NCI-H2227 treated with DMSO at 0.1 percent for 48 hours (cell line): ENCODE measurements at places on chromosomes 12 and 14.

GRCh38 chr12:75971253-75971652, 60.3 kb downstream of the PHLDA1 start:
- no peak for DNase-seq

DNA sequence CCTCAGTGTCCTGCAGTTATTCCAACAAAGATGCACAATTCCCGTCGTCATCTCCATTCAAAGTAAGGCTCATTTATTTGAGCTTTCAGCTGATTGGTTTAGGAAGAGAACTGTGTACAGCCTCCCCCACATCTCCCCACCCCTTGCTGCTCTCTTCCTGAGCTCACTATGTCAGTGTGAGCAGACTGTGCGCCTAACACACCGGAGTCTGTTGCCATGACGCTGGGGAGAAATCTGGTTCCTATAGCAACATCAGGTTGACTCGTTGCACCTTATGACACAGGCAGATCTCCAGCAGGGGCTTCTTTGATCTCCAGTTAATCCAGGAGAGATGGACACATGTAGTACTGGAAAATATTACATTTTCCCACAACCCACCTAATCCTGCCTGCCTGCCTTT, 319.4 kb downstream of the CACNA1C start:
- DNase-seq, result no peak

DNA sequence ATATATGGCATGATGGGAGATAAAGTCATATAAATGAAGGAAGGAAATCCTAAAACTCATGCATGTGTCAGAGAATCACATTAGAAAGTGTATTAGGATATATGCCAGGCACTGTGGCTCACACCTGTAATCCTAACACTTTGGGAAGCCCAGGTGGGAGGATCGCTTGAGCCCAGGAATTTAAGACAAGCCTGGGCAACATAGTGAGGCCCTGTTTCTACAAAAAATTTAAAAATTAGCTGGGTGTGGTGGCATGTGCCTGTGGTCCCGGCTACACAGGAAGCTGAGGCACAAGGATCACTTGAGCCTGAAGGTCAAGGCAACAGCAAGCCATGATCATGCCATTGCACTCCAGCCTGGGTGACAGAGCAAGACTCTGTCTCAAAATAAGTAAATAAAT, 130.3 kb upstream of the ARID2 start:
- no peak for DNase-seq

DNA sequence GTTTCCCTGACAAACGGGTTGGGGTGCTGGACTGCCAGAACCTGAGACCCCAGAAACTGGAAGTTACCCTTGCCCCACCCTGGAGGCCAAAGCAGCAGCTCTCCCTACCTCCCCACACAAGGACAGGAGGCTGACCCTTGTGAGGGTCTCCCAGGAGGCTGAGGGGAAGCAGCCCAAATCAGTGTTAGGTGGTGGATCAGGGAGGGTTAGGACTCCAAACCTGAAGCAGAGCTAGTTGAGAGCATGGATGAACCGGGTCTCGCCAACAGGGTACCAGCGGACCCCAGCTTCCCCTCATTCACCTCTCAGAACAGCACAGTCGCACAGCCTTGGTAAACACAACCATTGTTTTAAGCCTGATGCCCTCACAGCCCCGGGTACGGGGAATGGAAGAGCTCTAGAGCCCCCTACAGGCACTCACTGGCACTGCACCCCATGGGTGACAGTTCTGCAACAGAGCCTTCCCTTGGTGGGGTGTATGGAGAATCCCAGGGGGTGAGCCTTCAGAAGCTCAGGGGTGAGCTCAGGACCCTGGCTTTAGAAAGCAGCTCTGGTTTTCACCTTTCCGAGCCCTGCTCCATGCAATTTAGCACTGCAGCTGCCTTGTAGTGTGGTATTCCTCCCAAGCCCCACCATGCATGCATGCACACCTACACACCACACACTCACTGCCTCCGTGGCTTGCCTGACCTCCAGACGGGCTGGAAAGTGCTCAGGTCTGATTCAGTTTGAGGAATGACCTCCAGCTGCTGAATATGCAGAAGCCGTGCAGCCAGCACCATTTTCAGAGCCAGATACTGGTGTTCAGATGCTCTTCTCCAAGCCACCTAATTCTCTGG, 11.2 kb downstream of the ESRRB start:
- DNase-seq, result peak; percentile 54

- DNase-seq, result no peak
Observed at GRCh38 chr14:51774209-51774608, 86.2 kb upstream of the GNG2 start.

GRCh38 chr12:18805516-18806248, 67.8 kb downstream of the CAPZA3 start:
- DNase-seq, result no peak

- DNase-seq, result no peak
Observed at GRCh38 chr14:58887931-58888330, 250.2 kb downstream of the DACT1 start.

DNA sequence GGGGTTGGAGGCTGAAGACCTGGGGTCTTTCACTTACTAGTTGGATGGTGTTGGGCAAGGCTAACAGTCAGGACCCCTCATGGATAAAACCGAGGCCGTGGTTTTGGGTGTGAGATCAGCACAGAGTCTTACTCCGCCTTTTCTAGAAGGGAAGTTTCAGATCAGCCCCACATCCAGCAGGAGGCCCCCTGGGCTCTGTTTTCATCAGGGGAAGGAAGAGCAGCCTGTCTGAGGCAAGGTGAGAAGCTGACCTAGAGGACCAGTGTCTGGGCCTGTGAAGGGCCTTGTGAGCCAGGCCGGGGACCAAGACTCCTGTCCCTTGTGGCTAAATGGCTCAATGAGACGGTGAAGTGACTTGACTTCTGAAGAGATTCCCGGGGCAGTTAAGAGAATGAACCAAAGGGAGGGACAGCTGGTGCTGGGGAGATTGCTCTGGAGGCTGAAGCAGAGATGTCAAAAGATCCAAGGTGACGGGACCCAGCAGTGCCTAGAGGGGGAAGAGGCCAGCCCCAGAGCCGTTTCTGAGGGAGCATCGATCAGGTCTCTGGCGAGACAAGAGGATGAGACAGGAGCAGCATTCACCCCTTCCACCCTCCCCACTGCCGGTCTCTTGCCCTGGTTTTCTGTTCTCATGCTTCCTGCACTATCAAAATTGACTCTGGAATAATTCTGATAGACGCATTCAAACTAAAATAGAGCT, 40.1 kb upstream of the TSPAN9 start:
- DNase-seq, result no peak

DNA sequence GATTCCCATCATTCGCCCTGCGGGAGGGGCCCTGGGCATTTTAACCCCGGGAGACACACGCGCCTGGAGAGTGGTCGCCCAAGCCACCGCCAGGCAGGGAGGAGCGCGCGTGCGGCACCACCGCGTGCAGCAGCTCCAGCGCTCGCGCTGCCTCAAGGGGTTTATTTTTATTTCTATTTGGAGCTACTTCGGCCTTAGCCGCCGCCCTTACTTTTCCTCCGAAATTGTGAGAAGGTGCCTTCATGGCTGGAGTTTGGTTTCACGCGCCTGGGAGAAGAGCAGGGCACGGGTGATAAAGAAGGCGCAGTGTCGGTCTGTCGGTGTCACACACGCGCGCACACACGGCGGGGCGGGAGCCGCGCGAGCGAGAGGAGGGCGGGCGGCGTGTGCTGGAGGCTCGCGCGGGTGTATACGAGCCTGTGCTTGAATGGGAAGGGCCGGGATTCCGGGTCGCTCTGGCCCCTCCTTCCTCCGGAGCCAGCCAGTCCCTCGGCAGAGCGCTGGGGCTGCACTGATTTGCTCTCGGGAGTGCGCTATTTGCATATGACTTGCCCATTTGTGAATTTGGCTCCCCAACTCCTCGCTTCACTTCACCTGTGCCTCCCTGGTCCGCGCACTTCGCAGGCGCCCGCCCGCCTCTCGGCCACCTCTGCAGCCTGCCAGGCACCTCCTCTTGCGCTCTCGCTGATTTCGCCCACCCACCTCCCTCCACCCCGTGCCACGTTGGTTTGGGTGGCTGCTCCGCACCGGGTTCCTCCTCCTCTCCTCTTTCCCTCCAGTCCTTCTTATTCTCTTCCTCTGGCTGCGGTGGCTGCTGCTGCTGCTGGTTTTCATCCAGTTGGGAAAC, 932.3 kb downstream of the DIO2 start:
- peak; percentile 87 for DNase-seq

- DNase-seq, result no peak
Observed at GRCh38 chr12:45098766-45099165, 47.9 kb upstream of the DBX2 start.

DNA sequence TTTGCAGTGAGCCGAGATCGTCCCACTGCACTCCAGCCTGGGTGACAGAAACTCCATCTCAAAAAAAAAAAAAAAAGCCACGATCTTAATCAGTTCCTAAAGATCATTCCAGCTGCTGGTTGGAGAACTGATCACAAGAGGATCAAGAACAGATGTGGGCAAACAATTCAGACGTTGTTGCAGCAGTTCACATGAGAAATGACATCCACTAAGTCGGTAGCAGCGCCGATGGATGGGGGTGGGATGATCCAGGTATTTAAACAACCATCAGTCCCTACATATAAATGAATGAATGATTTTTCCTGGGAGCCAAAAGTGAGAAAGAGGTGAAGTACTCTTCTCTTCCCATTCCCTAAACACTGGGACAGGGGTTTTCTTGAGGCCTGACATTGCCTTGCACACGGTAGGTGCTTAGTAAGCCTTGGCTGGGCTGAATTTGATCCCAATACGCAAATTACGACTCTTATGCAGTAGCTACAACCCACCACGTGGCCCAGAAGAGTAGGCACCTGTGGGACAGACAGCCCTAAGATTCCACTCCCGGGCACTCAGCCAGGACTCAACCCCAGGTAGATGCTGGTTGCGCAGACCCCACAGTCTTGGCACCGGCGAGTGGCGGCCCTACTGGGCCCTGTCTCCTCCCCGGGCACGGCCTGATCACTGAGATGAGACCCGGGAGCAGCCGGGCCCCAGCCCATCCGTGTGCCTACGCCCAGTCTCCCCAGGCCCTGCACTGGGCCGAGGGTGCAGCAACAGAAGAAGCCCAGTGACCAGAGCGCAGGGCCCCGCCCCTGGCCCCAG, 565 bp downstream of the SPRYD3 start:
- no peak for DNase-seq

DNA sequence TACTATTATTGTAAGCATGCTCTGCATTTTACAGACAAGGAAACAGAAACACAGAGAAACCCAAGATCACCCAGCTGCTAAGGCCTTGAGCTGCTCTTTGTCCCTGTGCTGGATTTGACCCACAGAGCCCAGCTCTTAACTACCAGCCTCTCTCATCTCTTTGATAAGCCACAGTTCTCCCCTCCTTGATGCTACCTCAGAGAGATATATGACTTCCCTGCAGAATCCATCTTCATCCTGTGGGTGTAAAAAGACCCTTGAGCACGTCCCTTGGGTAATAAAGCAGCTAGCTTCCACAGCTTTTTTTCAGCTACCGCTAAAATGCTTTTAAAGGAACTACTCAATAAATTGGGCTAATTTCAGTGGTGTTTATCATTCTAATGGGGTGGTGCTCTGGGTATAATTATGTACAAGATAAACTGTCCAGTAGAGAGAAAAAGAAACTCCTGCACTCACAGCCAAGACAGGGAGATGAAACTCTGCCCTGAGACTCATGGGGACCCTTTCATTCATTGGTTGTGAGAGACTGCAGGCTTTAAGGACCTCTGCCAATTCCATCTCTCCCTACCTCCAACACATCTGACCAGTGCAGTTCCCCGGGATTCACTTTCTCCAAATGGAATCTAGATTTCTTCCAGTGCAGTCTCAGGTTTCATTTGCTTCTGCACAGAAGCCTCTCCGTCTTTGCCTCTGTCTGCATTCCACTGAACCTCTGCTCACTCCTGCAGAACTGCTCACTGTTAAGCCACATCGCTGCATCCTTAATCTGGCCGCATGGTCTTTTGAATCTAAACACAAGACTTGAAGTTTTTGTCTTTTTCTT, 24.7 kb upstream of the NTF3 start:
- DNase-seq, result no peak

DNA sequence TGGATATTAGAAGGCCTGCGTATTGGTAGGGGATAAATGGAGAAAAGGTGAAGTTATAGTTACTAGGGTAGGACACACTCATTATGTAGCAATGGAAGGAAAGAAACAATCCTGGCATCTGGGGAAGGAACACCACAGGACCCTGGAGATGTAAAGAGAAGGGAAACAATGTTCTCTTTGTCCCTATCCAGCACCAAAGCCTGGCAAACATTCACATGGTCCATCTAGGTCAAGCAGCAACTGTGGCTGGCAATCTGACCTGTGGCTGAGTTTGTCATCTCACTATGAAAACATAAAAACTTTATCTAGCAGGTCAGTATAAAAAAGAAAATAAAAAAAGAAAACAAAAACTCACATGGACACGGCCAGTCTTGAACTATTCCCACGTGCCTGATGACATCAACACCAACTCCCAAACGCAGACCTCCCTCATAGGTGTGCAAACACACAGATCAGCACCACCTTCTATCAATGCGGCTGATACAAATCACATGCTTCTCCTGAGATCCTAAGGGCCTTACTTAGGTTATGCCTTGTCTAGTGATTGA, 2.6 kb downstream of the POMT2 start:
- DNase-seq, result no peak

DNA sequence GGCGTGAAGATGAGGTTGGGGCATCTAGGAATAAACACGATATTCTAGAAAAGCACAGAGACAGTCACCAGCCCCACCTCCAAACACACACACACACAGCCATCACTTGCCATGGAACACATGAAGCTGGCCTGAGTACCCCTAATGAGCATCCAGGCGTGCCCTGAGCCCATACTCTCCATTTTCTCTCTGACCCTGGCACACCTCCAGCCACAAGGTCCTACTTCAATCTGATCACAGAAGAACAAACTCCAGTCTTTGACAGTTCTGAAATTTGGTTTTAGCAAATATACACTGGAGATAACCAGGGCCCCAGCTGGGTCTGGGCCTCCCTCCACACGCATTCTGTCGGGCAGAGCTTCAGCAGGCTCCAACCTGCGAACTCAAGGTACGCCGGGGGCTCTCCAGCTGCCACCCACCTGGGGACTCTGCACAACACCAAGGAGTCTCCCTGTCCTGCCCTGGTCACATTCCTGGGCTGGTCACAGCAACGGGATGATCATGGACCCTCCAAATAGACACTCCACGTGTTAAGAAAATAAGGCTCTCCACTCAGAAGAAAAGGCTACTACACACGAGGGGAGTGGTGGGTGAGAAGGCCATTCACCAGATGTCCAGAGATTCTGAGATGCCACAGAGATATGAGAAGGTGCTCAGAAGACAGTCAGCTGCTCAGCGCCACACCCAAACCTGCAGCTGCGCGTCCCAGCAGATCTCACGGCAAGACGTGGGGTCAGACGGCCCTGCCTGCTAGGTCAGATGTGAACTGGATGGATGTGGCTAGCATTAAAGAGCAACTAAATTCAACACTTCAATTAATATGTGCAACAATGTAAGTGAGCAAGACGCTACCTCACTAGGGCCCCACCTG, 57.0 kb upstream of the PNMA1 start:
- DNase-seq, result no peak
